Colonic mucosa (tissue), 4 donors: ENCODE measurements at places on chromosomes 16 and 17. TPM values are rescaled to one million over a fixed set of nuclear protein-coding genes. Genes with fewer than 3 reads are reported as not detected.

TMEM101 gene
- 26.8 TPM for total RNA-seq

TMUB2 gene
- total RNA-seq = 44.5 TPM

AIPL1 gene
- not detected for total RNA-seq

TMEM132E gene
- 0.10 TPM for total RNA-seq

FOXJ1 gene
- total RNA-seq = 1.4 TPM

ZACN gene
- total RNA-seq = not detected

DNA sequence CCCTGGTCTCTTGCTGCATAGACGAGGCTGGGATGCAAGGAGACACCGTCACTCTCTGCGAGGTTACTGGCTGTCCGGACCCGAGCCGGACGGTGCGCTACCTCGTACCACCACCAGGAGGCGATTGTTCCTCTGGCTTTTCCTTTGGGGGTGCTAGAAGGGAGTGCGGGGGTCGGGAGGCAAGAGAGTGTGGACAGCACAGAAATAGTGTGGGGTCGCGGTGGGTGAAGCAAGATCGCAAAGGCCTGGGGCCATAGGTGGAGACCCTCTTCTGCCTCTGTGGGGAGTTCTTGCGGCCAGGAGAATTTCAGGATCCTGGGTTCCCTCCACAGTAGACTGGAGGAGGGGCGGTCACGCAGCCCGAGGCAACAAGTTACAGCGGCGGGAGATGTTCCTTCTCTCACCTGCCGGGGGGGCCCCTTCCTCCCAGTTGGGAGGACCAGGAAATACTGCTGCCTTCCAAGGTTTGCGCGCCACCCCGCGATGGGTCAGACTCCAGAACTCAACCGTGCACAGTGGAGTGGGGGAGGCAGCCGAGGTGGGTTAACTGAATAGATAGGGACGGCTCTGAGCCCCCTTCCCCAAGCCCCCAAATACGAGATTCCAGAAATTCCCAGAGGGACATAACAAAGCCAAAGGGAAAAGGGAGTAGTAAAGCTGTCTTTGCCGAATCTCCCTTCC is 6.9 kb downstream of the PHOSPHO1 start:
- no peak overlapping the region for H3K27ac ChIP-seq
- peaks cover 20% of the 10 kb centered on the region for H3K27me3 ChIP-seq
- peak overlapping the region; percentile 14 for H3K4me3 ChIP-seq

DNA sequence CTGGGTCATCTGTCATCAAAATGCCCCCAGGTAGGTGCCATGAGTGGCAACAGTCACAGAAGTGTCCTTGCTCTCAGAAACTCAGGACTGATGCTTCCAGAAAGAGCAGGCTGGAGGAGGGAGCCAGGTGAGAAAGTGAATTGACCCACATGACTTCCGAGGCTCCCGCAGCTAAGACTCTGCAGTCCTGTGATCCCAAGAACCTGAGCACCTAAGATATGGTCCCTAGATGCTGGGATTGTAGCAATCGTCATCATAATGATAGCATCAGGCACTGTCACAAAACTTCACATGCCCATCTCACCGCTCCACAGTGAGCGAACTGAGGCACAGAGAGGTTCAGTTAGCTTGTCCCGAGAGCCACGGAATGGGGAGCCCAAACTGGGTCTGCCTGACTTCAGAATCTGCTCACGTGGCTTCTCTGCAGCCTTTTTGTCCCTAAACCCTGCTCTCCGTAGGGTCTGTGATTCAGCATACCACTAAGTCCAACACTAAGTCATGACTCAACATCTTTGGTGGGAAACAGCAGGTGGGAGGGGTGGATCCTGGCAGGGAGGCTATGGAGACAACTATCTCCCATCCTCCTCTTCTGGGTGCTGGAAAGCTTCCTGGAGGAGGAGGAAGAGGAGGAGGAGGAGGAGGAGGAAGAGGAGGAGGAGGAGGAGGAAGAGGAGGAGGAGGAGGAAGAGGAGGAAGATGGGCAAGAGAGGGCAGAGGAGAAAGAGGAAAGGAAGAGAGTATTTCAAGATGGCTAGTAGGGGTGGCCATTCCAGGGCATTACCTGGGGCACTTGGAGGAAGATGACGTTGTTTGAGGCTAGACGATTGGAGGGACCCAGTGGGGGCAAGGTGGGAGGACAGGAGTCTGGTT is 55.5 kb upstream of the DLX4 start:
- no peak overlapping the region for H3K27ac ChIP-seq
- DNase-seq = no peak
- H3K36me3 ChIP-seq = no peaks in the 10 kb centered on the region
- no peaks in the 10 kb centered on the region for H3K4me1 ChIP-seq
- peaks cover 20% of the 10 kb centered on the region for H3K27me3 ChIP-seq
- H3K4me3 ChIP-seq = no peak overlapping the region

GRCh38 chr17:12867726-12868125 is 78.4 kb downstream of the ARHGAP44 start:
- no peak overlapping the region for H3K4me3 ChIP-seq
- H3K27me3 ChIP-seq = no peaks in the 10 kb centered on the region
- no peak overlapping the region for H3K27ac ChIP-seq
- H3K4me1 ChIP-seq = no peaks in the 10 kb centered on the region
- no peak for DNase-seq
- H3K36me3 ChIP-seq = no peaks in the 10 kb centered on the region

DNA sequence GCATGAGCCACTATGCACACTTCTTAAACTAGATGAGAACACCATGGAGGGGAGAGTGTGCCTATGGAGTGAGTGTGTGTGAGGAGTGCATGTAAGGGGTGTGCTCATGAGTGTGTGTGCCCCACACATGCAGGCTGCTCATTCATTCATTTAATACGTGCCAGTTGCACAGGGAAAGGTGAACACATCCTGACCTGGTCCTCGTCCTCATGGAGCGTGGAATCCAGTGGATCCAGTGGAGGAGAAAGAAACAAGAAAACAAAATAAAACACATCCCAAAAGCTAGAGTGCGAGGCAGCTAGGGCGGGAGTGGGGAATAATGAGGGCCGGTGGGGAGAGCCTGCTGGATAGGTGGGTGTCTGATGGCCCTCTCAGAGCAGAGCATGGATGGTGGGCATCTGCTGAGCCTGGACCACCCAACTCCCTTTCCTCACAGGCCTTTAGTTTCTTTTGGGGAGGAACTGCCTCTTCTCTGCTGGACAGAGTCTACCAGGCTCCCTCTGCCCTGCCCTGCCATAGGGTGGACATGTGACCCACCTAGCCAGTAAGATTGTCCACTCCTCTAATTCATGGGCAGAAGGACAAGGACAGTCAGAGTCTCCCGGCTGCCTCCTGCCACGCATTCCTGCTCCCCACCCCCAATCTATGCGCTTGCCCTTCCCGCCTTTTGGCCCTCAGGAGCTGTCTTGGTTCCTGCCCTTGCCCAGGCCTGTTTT is 204.3 kb downstream of the RAB11FIP4 start:
- DNase-seq = no peak
- no peak overlapping the region for H3K27ac ChIP-seq
- H3K4me3 ChIP-seq = no peak overlapping the region
- no peaks in the 10 kb centered on the region for H3K36me3 ChIP-seq
- H3K27me3 ChIP-seq = no peaks in the 10 kb centered on the region

DNA sequence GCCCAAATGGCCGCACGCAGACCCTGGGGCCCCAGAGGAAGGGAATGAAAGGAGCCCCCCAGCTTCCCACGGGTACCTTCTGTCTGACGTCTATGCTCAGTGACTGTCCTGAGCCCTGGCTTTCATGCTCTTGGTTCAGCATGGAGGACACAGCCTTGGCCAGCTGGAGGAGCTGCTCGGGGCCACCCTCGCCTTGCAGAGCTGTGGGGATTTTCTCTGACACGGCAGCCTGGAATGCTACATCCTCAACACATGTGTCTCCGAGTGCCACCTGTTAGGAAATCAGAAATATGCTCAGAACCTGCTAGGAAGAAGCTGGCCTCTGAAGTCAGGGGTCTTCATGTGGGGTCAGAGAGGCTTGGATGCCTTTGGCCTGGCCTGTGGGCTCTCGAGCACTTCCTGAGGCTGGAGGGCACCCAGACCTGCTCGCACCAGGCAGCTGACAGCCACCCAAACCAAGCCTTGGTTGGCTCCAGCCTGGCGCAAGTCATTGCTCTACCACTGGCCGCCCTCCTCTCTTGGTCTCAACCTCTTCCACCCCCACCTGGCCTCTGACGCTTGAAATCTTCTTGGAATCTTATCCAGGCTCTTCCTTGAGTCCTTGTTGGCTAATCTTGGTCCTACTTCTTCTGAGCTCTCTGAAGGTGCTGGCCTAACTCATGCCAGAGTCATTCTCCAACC is 63.7 kb upstream of the BCO1 start:
- H3K4me1 ChIP-seq = no peaks in the 10 kb centered on the region
- H3K4me3 ChIP-seq = no peak overlapping the region
- no peaks in the 10 kb centered on the region for H3K36me3 ChIP-seq
- H3K27ac ChIP-seq = no peak overlapping the region

GRCh38 chr16:14672403-14672971 is 21.6 kb downstream of the PLA2G10 start:
- H3K36me3 ChIP-seq = no peaks in the 10 kb centered on the region
- H3K4me1 ChIP-seq = peaks cover 3% of the 10 kb centered on the region
- peak overlapping the region; percentile 81 for H3K27ac ChIP-seq
- no peaks in the 10 kb centered on the region for H3K27me3 ChIP-seq
- H3K4me3 ChIP-seq = no peak overlapping the region

DNA sequence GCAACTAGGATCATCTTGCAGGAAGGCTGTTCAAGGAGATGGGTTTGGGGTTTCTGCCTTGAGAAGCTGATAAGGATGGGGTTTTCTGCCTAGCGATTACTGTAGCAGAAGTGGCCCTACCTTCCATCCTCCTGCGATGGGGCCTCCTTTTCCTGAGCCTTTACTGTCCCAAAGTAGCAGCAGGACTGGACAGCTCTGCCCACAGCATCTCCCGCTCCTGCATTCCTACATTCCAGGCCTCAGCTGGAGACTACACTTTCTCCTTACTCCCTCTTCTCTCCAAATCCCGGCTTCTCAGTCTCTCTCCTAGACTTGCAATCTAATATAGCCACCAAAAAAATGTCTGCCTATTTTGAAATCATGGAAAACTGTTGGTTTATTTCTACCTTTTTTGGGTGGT is 355.4 kb downstream of the CA10 start:
- H3K27me3 ChIP-seq = no peaks in the 10 kb centered on the region
- H3K36me3 ChIP-seq = no peaks in the 10 kb centered on the region
- no peak for DNase-seq
- peaks cover 4% of the 10 kb centered on the region for H3K4me1 ChIP-seq

DNA sequence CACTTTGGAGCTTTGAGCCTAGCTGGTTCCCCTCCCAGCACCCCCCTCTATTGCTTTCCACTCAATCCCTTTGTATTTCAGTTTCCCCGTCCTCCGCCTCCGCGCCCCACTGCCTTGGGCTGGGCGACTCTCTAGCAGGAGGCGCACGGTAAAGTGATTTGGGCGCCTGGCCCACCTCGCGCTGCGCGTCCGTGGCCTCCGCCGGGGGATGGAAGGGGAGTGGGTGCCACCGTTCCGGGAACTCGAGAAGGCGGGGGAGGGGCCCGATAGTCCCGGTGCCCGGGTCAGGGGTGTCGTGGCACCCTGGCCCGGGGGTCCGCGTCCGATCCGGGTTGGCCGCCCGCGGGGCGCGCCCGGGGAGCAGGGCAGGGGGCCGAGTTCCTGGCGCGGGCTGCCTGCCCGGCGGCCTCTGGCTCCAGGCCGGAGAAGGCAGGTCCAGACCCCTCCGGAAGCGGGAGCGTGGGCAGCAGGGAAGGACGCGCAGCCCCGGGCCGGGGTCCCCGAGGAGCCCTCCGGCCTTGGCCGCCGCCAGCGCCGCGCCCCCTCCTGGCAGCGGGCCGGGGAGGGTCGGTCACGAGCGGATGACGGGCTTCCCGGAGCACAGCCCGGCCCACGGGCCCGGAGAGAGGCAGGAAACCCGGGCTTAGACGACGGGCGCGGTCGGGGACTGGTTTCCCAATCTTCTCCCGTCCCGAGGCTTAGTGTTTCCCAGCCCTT is 15.8 kb downstream of the MEOX1 start:
- H3K4me3 ChIP-seq = peak overlapping the region; percentile 34
- DNase-seq = peak; percentile 36
- H3K27ac ChIP-seq = peak overlapping the region; percentile 36
- no peaks in the 10 kb centered on the region for H3K36me3 ChIP-seq

GRCh38 chr16:13084331-13084730 is 182.9 kb downstream of the SHISA9 start:
- no peaks in the 10 kb centered on the region for H3K27me3 ChIP-seq
- no peaks in the 10 kb centered on the region for H3K36me3 ChIP-seq
- no peak for DNase-seq
- no peaks in the 10 kb centered on the region for H3K4me1 ChIP-seq
- no peak overlapping the region for H3K27ac ChIP-seq

DNA sequence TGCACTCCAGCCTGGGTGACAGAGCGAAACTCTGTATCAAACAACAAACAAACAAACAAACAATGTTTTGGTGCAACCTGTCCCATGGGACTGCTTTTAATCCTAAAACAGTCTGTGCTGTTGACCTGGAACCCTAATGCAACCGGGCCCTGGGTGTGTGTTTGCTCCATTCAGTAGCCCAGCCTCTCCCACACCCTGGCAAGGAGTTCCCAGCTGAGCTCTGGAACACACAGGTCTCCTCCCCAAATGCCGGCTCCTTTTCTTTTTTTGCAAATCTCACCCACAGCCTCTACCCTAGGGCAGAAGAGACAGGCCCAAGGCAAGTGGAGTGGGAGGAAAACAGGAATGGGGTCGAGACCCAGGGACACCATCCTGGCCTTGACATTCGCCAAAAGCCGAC is 29.8 kb upstream of the RASD1 start:
- H3K27me3 ChIP-seq = no peaks in the 10 kb centered on the region
- no peaks in the 10 kb centered on the region for H3K4me1 ChIP-seq
- H3K36me3 ChIP-seq = no peaks in the 10 kb centered on the region
- peak; percentile 51 for DNase-seq

GRCh38 chr16:68298907-68299561 is 11.7 kb downstream of the SLC7A6OS start:
- no peaks in the 10 kb centered on the region for H3K4me1 ChIP-seq
- H3K27ac ChIP-seq = no peak overlapping the region
- no peak overlapping the region for H3K4me3 ChIP-seq
- no peaks in the 10 kb centered on the region for H3K27me3 ChIP-seq

- DNase-seq = no peak
- no peaks in the 10 kb centered on the region for H3K4me1 ChIP-seq
- H3K27me3 ChIP-seq = no peaks in the 10 kb centered on the region
- no peak overlapping the region for H3K4me3 ChIP-seq
- no peaks in the 10 kb centered on the region for H3K36me3 ChIP-seq
Measured at GRCh38 chr16:8727131-8727806, 52.9 kb downstream of the ABAT start.

- H3K4me3 ChIP-seq = no peak overlapping the region
- no peaks in the 10 kb centered on the region for H3K27me3 ChIP-seq
- H3K36me3 ChIP-seq = no peaks in the 10 kb centered on the region
- peak; percentile 77 for DNase-seq
- H3K4me1 ChIP-seq = peaks cover 4% of the 10 kb centered on the region
- peak overlapping the region; percentile 78 for H3K27ac ChIP-seq
Measured at GRCh38 chr16:75064403-75065148, 52.0 kb downstream of the LDHD start.

GRCh38 chr17:34414339-34414738 is 51.3 kb upstream of the CCL1 start:
- DNase-seq = no peak
- no peak overlapping the region for H3K4me3 ChIP-seq
- no peak overlapping the region for H3K27ac ChIP-seq
- H3K27me3 ChIP-seq = no peaks in the 10 kb centered on the region

- H3K27me3 ChIP-seq = no peaks in the 10 kb centered on the region
- no peak for DNase-seq
- H3K27ac ChIP-seq = no peak overlapping the region
- no peaks in the 10 kb centered on the region for H3K4me1 ChIP-seq
Measured at GRCh38 chr17:55144518-55144917, 120.2 kb upstream of the HLF start.

GRCh38 chr16:65622151-65622550 is 500.3 kb upstream of the CDH11 start:
- H3K4me3 ChIP-seq = no peak overlapping the region
- no peaks in the 10 kb centered on the region for H3K27me3 ChIP-seq
- no peak overlapping the region for H3K27ac ChIP-seq
- no peaks in the 10 kb centered on the region for H3K36me3 ChIP-seq
- no peak for DNase-seq
